ENCODE measurements at places on chromosomes 1 and 21.

DNA sequence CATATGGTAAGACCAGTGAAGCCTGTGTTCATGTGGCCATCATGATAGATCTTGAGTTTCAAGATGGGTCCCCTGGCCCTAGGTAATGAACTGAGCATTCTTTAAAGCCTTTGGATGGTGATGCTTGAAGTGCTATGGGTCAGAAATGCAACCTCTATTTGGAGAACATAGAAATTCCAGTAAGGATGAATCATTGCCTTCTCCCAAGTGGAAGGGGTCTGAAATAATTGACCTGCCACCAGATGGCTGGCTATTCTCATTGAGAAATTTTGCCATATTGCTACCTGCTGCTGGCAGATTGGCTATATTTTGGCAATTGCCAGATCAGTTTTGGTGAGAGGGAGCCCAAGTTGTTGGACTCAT is 739 bp upstream of the IFI6 start:
- DNase-seq: peak; percentile 20

- no peak for DNase-seq
Measured at GRCh38 chr1:47948126-47948525, 49.1 kb downstream of the TRABD2B start.

GRCh38 chr1:27562021-27562420 is 41.9 kb downstream of the AHDC1 start:
- no peak for DNase-seq

- DNase-seq: no peak
Measured at GRCh38 chr1:56135069-56135863, 444.1 kb downstream of the PLPP3 start.

- DNase-seq: no peak
Measured at GRCh38 chr21:35024513-35024912, 24.6 kb downstream of the RUNX1 start.

DNA sequence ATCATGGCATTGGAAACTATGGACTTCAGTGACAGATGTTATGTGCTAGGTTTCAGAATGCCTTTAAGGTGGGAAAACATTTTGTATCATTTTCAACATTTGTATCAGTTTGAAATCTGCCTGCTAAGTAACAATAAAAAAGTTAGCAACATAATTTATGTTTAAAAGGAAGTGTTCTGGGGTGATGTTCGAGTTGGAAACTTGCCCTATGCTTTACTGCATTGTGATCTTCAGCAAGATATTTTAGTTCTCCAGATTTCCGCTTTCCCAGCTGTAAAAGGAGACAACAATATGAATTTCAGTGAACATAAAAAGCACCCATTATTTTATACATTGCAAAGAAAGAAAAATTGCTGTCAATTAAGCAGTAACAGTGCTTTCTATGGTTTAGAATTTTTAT is 187.4 kb downstream of the DISC1 start:
- DNase-seq: no peak

GRCh38 chr1:82813386-82813785 is 1012.7 kb downstream of the ADGRL2 start:
- no peak for DNase-seq

- no peak for DNase-seq
Measured at GRCh38 chr1:162844153-162844552, 16.8 kb downstream of the CCDC190 start.

DNA sequence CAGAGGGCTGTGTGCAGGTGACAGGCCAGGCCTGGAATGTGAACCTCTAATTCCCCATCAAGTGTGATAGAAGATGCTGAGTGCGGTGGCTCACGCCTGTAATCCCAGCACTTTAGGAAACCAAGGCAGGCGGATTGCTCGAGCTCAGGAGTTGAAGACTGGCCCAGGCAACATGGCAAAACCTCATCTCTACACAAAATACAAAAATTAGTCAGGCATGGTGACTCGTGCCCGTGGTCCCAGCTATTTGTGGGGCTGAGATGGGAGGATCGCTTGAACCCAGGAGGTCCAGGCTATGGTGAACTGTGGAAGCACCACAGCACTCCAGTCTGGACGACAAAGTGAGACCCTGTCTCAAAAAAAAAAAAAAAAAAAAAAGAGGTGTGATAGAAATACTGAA is 40.1 kb upstream of the PUM1 start:
- peak; percentile 20 for DNase-seq

DNA sequence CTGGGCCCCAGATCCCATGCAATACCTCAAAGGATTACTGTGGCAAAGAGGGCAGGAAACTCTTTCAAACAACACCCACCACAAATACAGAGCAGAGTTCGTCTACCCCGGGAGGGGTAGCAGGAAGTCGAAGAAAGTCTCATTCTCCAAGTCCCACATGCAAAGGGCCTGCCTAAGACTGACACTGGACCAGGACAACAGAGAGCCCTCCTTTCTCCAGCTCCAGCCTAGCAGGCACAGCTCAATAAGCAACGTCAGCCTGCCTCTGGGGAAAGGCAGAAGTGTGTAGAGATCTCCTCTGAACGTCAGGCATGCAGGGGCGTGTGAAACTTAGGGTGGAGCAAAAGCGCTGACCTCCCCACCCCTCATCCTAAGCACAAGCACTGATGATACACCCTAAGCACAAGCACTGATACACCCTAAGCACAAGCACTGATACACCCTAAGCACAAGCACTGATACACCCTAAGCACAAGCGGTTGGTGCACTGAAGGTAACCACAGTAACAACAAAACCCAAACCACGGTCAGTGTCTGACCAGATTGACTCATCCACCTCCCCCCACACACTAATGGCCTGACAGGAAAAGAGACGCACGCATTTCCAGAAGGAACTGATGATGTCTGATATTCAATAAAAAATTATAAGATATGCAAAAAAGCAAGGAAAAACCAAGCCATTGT is 1.3 kb downstream of the KRTAP12-3 start:
- DNase-seq: no peak

- no peak for DNase-seq
Measured at GRCh38 chr1:203621559-203622262, 4.9 kb upstream of the ATP2B4 start.

DNA sequence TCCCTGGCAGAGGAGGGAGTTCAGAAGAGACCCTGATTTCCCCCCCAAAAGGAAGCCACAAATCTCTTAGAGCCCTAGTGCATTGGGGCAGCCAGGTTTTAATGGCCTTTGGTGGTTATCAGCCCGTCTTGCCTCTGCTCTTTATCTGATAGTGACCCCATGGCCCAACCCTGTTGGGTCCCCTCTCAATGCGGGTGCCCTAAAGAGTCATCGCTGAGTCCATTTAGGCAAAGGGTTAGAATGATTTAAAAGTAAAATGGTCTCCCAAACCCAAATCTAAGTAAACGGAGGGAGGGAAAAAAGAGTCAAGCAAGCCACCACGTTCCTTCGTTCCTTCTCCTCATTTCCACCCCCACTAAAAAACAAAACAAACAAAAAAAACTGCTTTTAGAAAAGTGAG is 164.0 kb downstream of the RUNX1 start:
- DNase-seq: no peak

- peak; percentile 75 for DNase-seq
Measured at GRCh38 chr1:230215031-230215430, 148.0 kb downstream of the GALNT2 start.

DNA sequence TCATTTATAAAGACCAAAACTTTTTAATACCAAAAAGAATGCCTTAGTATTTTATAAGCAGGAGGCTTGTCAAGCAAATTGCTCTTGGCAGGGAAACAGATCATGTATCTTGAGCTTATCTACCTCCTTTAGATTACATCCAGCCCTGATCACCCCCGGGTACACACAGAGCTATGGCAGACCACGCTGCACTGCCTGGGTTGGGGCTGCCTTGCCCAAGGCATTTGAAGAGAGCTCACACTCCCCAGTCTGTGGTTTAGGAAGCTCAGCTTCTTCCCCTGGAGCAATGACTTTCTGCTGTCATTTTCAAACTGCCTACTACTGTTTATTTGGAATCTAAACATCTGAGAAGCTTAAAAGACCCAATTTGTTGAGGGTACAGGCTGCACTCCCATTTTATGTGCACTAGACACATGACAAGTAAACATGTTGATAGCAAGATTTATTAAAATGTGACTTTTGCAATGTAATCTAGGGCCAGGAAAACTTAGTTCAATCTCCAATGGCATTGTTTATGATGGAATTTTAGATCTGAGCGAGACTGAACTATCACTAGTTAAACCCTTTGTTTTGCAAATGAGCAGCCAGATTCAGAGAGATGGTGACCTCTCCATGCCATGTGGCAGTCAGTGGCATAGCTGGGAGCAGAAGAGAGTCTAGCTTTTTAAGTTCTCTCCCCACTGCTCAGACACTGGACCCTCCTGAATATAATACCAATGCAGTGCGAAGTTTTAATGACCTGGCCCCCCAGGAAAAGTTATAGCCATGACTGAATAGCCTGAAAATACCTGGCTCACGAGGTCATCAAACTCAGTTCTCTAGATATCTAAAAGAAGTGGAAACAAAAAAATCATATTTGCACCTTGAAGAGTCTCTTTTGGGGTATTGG is 214.9 kb downstream of the HLX start:
- DNase-seq: peak; percentile 84

GRCh38 chr1:202571719-202572339 is 138.4 kb downstream of the SYT2 start:
- peak; percentile 51 for DNase-seq

GRCh38 chr1:218456444-218456843 is 111.3 kb downstream of the TGFB2 start:
- no peak for DNase-seq

DNA sequence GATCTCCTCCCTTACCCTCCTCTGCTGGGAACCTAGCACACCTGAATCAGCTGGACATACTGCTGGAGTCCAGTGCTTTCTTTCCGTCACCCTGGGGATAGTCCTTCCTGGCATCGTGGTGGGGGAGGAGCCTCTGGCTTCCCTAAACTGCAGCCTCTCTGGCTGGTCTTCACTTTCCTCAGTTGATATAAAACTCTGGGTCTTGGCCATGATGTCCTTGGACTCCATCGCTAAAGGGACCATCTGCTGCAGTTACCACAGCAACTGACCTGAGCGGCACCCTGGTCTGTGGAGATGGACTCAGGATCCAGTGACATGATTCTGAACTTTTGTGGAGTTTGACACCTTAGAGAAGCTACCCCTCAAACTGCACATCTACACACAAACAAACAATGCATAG is 22.8 kb downstream of the PARS2 start:
- no peak for DNase-seq

GRCh38 chr1:84436876-84437655 is 38.8 kb downstream of the DNASE2B start:
- no peak for DNase-seq

DNA sequence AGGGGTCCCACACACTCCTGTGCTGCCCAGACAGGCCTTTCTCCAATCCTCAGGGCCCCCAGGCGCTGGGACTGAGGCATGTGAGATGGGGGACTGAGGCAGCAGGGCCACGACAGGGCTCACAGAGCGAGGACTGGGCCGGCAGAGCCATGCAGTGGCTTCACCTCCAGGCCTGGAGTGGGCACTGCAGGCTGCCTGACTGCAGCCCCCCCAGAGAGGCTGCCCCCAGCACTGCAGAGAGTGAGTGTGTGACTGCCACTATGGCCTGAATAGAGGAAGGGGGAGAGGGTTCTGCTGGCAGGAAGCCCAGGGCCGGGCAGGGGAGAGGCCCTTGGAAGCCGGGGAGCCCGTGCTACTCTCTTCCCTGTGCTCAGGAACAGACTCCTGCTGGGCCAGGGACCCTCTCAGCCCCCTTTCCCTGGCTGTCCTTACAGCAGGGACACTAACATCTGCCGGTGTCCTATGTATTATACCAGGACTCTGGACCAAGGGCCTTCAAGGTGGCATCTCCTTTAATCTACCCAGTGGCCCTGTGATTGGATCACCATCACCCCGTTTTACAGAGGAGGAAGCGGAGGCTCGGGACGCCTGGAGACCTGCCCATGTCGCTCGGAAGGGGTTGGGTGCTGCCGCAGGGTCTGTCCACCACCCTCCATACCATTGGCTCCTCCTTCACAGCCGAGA is 20.2 kb upstream of the PLEKHG5 start:
- no peak for DNase-seq

DNA sequence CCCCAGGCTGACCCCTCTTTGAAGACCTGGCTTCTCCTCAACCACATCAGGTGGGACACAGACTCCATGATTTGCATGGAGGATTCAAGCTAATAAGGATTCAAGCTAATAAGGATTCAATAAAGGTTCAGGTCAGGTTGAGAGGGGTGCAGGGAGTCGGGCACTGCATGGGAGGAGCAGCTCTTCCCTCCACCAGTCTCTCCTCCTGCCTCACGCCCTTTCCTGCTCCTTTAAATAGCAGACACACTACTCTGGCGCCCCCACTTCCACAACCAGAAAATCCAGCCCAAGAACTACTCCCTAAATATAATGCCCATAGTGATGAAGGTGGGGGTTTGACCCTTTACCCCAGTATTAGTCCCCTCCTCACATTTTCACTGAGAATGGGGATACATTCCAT is 7.1 kb downstream of the MEX3A start:
- no peak for DNase-seq

DNA sequence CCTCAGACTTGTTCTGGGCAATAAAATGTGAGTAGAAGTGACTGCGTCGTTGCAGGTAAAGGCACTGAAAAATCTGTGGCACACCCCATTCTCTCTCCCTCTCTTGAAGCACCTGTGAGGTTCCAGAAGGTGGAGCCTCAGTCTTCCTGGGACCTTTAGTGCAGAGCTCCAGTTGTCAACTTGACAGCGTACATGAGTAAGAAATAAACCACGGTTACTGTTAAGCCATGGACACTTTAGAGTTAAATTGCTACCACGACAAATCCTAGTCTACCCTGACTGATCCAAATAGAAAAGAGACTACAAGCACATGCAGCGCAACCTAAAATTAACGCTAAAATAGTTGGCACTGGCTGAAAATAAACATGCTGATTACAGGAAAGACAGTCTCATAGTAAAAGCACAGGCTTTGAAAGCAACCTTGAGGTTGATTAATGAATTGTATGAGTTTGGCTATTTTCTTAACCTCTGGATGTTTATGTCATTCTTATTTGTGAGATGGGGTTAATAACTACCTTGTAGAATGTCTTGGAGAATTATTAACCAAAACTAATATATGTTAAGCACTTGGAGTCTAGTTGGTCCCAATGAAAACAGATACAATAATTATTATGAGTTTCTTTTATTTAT is 93.0 kb upstream of the PLPPR4 start:
- DNase-seq: no peak

- DNase-seq: no peak
Measured at GRCh38 chr21:36985751-36986594, 19.5 kb upstream of the HLCS start.

DNA sequence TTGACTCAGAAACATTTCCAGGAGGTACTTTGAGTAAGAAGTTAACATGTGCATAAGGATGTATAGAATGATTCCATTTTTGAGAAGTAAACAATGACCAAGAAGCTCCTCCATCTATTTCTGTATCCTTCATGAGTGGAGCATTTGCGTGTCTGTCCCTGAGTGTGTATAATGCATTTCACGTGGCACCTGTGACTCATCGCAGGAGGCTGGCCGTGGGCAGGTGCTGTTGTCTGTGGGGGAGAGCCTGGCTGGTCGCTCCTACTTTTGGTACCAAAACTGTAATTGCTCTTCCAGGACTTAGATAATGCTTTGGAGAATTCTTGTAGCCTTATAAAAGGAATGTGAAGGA is 16.5 kb downstream of the SLC37A1 start:
- no peak for DNase-seq

- no peak for DNase-seq
Measured at GRCh38 chr1:197083474-197083873, 16.4 kb upstream of the F13B start.
